Activated CD8-positive, alpha-beta T cell treated with anti-CD3 and anti-CD28 coated beads, Interleukin-2, amount 10 ng/mL, durations not matched to agents 7 days and 5 days (primary cell): ENCODE measurements at places on chromosomes 5 and 9.

DNA sequence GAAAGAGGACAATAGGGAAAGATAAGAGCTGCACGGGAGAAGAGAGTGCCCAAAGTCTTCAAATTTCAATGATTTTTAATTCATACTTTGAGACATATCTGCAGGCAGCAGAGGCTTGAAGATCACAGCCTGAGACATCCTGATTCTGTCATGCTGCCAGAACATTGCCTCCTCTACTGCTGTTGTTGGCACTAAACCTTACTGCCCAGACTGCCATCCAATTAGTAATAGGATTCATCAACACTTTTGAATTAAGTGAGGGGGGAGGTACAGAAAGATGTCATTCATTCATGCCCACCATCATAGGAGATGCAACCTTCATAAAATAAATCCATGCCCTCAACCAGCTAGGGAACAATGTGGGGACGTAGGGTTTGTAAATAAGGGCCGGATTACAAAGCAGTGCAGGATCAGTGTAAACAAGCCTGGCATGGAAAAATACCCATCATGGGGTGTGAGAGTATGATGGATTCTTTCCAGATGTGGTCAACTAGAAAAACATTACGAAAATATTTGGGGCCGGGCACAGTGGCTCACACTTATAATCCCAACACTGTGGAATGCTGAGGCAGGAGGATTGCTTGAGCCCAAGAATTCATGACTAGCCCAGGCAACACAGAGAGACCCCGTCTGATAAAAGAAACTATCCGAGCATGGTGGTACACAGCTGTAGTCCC is 122.1 kb upstream of the DAPK1 start:
- DNase-seq, result no peak

DNA sequence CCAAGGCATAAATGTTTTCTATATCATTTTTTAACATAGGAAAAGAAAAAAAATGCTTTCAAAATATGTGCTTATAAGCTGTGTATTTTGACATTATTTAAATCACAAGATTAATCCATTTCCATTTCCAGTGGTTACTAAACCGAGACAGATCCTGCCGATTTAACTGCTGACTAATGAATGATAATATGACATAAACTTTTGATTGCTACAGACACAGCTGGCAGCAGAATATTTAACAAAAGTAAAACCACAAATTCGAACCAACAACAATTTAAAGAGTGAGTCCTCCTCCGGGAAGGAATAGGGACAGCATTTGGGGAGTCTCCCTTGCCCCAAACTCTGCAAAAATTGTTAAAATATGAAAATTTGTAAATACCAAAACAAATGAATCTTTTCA is 401.3 kb upstream of the DAB2 start:
- DNase-seq, result no peak

- no peak for DNase-seq
Measured at GRCh38 chr5:6902094-6902493, 188.9 kb downstream of the TENT4A start.

DNA sequence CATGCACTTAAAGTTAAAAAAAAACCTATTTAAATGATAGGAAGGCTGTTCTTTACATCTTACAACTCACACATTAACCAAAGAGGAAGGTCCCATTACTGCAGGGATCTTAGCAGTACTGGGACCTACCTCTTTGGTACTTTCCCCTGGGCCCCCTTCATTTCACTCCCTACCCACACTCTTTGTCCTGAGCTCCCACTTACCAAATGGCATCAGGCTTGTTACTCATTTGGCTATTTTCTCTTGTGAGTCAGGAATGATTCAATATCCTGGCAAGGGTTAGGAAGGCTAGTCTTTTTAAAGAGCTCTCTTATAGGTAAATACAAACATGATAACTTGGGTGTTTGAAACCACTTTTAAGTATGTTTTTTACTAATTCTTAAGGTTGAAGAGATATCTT is 117.4 kb upstream of the ELL2 start:
- no peak for DNase-seq

- DNase-seq, result no peak
Measured at GRCh38 chr9:97501972-97502221, 431 bp downstream of the TMOD1 start.

- DNase-seq, result no peak
Measured at GRCh38 chr5:72625332-72625731, 118.1 kb upstream of the ZNF366 start.

GRCh38 chr5:56625541-56625940 is 189.8 kb upstream of the MAP3K1 start:
- no peak for DNase-seq

DNA sequence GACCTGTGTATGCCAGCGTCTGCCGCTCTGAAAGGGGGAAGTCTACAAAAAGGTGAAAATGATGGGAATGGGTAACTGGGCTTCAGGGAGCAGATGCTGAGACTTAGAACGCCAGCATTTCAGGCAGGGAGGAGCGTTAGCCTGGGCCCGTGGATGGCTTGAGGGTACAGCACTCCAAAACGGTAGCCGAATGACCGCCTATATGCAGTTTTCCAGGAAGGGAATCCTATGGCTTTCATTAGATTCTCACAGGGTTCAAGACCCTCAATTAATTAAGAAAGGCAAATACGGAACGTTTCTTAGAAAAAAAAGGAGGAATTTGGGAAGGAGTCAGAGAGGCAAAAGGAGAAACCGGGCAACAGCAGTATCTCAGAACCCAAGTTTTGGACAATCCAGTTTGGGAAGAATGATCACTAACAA is 639 bp downstream of the AMACR start:
- no peak for DNase-seq

DNA sequence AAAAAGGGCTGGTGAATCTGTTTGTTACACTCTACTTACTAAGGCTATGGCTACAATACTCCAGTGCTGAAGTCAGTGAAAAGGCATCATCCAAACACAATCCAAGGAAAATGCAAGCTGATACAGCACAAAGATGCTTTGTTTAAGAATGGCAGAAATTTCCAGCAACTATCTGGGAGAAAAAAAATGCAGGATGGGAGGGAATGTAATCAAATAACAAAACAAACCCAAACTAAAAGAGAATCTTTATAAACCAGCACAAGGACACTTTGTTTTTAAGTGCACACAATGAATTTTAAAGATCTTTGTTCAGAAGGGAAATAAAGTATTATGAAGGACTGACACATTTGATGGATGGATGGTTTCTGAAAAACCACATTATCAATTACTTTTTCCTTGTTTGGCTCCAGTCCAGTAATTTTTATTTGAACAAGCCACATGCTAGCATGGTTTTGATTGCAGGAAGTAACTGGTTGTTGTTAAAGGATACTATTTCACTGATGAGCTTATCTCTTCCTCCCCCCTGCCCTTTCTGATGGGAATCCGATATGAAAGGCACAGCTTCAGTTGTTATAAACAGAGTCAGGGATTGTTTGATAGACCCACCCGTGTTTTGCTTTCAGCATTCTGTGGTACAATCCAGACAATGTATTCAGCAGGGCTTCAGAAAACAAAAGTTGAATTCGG is 12.1 kb upstream of the TLE4 start:
- DNase-seq, result no peak

DNA sequence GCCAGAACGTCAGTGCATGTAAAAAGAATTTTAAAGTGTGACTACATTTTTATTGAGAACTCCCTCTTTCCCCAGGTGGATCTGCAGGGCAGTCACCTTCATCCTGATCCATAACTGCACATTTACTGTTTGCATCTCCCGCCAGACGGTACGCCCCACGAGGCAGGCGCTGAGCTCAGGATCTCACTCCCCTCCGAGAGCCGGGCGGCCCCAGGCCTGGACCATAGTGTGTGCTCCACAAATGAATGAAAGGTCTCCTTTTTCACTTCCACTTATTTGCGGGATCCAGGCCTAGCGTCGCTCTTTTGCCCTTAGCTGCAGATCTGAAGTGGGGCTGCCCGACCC is 378 bp downstream of the DROSHA start:
- DNase-seq, result peak; percentile 49

GRCh38 chr9:78856144-78856543 is 559.2 kb downstream of the PSAT1 start:
- DNase-seq, result no peak

DNA sequence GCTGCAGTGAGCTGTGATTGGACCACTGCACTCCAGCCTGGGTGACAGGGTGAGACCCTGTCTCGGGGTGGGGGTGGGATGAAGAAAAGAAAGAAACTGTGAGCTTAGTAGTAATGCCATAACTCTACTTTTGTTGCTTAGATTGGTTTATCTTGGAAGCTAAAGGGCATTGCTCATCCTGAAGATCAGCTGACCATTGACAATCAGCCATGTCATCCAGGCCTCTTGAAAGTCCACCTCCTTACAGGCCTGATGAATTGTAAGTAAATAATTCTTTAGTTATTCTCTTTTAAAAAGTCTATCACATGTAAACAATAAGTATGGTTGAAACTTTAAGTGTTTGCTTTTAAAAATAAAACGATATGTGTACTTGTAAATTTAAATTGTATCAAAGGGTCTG is 11.4 kb downstream of the OCLN start:
- DNase-seq, result no peak

DNA sequence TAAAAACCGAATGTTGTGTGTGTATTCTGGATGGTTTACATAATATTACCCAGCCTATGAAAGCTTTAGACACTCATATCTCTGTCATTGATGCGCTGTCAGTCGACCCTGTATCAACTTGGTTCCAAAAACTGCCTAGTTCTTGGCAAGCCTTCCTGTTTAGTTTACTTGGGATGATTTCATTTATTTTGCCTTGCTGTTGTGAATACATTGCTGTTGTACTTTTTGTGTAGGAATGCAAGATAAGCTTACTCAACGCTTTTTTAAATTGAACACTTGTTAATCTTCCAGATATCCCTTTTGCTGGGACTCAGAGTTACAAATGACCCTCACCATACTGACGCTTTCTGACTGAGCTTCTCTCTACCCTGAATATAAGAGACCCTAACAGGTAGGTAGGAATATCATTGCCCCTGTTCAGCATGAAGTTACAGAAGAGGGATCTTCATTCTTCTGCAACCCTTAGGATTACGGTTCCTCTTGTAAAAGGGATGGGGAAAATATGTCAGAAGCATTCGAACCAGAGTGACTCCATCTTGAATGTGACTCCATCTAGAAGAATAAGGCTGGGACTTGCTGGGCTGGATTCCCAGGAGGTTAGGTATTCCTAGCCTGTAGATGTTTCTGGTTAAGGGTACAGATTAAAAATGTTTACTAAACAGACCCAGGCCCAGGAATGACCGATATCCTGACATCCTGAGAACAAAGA is 13.7 kb upstream of the PAIP1 start:
- DNase-seq, result no peak

DNA sequence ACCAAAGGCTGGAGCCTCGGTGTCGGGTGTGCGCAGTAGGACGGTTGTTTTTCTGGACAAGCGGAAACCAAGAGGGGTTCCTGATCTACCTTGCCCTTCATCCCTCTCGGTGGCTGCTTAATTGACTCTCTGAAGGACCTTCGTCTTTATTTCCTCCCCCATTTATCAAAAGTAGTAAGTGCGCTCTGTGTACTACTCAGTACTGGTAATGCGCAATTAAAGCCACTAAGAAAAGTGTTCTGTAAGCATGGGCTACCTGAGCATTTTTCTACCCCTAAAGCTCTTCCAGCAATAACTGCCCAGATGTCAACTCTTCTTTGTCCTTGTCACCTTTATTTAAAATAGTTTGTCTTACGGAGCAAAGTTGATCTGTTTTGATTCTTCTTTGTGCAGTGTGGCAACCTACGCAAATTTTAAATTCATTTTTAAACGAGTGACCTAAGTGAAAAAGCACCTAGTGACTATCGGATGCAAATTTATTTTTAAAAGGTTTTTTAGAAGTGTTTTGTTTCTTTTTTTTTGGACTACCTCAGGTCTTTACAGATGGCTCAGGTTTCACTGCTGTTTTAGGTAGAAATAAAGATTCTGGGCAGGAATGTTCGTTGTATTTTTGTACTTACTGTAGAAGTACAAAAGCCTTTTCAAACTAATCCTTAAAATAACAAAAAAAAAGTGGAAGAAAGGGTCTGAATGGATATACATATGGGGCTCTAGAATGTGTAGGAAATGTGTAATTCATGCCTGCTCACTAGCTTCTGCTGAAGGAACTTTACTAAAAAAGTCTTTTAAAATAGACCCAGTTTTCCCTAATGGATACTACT is 2.0 kb downstream of the JMY start:
- DNase-seq, result no peak

- DNase-seq, result no peak
Measured at GRCh38 chr5:5315068-5315980, 107.2 kb upstream of the ICE1 start.

GRCh38 chr5:155004138-155004744 is 9.3 kb upstream of the KIF4B start:
- DNase-seq, result peak; percentile 26

DNA sequence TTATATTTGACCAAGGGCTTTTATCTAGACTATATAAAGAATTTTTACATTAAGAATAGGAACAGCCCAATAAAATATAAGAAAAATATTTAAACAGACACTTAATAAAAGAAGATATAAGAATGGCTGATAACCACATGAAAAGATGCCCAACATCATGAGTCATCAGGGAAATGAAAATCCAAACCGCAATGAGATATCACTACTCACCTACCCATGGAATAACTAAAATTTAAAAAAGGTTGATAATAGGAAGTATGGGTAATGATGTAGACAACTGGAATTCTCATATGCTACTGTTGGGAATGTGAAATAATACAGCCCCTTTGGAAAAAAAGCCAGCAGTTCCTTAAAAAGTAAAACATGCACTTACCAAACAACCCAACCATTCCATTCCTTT is 206.9 kb upstream of the PCSK5 start:
- DNase-seq, result no peak

GRCh38 chr9:137138722-137139467 is at the start of gene GRIN1:
TSS of gene GRIN1 (plus strand) at chr9:137139154. CDS start at chr9:137139487, 333 bp downstream.
- DNase-seq, result peak; percentile 54

- DNase-seq, result no peak
Measured at GRCh38 chr5:42962124-42962523, 78.0 kb downstream of the ANXA2R start.

GRCh38 chr9:8736805-8737204 is 937.2 kb upstream of the DMAC1 start:
- DNase-seq, result no peak

DNA sequence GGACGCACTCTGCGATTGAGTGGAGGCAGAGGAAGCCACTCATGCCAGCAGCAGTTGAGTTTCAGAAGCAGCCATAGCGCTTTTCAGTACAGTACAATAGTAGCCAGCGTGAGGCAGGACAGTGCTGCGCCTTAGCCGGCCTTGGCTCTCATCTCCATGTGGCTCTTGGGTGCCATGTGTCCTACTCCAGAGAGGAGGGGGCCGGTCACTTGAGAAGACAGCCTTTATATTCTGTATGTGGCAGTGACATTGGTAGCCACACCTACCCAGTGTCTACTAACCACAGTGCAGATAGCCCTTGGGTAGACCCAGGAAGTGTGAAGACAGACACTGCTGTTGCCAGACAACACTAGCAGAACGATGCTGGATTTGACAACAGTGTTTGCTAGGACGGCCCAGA is 42.3 kb downstream of the FAM78A start:
- no peak for DNase-seq

DNA sequence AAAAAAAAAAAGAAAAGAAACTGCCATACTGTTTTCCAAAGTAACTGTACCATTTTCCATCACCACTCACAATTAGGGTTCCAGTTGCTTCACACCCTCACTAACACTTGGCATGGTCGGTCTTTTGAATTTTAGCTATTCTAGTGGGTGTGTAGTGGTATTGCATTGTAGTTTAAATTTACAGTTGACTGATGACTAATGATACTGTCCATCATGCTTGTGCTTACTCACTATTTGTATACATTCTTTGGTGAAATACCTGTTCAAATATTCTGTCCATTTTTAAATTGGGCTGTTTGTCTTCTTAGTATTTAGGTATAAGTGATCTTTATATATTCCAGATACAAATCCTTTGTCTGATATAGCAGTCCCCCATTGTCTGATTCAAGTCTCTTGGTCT is 36.2 kb upstream of the ZNF169 start:
- no peak for DNase-seq

GRCh38 chr5:6274846-6275543 is 103.4 kb downstream of the MED10 start:
- no peak for DNase-seq
